Tongue (tissue), 3 donors: ENCODE measurements at places on chromosomes 11 and 22. TPM values are rescaled to one million over a fixed set of nuclear protein-coding genes. Genes with fewer than 3 reads are reported as not detected.

GRCh38 chr11:8202516-8203413, 33.9 kb upstream of the RIC3 start:
- no peak for DNase-seq

DNA sequence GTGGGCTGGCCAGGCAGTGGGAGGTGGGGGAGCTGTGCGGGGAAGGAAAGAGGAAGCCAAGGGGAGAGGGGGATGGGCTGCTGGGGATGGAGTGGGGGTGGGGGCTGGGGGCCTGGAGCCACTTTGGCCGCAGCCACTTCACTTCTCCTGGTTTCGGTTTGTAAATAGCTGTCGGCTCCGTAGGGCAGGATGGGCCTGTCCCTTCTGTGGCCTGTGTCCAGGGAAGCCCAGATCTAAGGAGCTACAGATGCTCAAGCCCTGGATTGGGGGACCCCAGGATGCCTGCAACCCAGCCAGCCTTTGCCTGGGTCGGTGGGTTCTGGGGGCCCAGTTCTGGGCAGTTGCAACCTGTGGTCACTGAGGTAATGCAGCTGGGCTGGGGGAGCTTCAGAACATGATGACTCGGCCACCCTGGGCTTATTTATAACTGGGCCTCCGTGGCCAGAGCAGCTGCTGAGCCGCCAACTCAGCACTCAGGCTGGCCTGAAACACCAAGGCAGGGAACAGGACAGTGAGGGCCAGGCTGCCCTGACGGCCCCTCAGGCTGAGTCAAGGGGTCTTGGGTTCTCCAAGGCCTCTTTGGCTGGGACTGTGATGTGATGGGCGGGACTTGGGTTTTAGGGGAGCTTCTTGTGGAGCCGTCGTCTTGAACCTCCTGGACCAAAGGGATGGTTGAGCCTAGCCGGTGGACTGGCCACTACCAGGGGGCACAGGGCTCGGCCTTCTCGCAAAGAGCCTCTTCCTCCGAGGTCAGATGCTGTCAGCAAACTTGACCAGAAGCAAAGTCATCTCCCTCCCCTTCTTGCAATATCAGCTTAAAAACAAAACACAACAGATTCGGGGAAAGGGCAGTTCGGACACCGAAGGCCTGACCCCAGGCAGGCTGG, 15.0 kb upstream of the SLC39A13 start:
- DNase-seq, result peak; percentile 57

DNA sequence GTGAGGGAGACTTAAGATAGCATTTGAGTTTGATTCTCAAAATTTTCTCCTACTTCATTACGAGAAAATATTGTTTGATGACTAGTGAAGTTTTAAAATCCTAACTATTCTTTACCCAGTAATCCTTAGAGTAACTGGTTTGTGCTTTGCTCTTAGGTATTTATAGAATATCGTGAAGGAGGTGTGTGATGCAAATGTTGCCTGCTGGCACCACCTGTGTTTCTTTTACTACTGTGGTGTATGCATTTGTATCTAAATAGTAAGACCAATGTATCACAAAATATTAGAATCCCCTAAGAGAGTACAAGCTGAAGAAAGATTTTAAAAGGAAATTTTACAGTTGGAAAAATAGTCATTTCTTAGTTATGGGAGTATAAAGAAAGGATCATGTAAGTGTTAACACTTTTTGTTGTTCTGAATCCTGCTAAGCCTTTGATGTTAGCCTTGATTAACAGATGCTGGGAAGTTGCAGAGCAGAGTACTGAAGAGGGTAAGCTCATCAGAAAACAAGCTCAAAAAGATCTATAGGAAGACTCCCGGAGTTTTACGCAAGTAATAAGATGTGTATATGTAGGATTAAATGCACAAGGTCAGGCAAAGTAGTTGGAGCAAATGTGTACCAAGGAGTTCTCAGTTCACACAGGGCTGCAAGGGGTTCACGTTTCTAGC, 102.2 kb upstream of the SLC6A5 start:
- DNase-seq, result no peak

DNA sequence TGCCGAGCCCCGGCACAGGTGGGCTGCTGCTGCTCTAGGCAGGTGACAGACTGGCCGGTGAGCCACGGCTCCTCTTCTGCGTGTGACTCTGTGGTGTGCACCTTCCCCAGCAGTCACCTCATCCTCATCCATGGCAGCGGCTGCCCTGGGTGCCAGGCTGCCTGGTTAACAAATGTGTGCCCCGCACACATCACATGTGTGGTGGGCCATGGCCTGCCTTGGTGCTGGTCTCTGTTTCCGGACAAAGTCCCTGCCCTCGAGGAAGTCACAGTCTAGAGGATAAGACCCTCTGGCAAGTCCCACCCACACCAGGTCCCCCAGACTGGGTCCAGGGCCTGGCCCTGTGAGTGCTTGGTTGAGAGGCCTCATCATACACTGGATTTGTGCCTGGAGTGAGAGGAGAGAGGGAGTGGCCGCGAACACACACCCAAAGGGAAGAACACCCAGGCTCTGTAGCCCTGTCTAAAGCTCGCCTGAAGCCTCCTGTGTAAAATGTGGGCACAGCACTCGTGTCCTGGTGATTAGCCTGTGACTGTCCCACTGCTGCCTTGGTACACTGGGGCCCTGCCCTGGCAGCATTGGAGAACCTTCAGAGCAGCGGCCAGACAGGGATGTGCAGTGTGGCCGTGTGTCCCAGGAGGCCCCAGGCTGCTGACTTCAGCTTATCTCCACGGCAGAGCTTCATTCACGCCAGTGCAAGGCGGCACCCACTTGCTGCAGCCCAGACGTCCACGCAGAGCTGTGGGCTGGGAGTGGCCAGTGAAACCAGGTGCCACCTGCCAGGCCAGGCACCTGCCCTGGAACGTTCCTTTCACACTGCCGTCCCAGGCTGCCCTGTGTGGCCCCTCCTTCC, 269.9 kb downstream of the TBC1D22A start:
- no peak for DNase-seq

GRCh38 chr11:110728883-110729282, 16.6 kb upstream of the ARHGAP20 start:
- no peak for DNase-seq

GRCh38 chr11:124101737-124102136, 13.5 kb upstream of the VWA5A start:
- no peak for DNase-seq

DNA sequence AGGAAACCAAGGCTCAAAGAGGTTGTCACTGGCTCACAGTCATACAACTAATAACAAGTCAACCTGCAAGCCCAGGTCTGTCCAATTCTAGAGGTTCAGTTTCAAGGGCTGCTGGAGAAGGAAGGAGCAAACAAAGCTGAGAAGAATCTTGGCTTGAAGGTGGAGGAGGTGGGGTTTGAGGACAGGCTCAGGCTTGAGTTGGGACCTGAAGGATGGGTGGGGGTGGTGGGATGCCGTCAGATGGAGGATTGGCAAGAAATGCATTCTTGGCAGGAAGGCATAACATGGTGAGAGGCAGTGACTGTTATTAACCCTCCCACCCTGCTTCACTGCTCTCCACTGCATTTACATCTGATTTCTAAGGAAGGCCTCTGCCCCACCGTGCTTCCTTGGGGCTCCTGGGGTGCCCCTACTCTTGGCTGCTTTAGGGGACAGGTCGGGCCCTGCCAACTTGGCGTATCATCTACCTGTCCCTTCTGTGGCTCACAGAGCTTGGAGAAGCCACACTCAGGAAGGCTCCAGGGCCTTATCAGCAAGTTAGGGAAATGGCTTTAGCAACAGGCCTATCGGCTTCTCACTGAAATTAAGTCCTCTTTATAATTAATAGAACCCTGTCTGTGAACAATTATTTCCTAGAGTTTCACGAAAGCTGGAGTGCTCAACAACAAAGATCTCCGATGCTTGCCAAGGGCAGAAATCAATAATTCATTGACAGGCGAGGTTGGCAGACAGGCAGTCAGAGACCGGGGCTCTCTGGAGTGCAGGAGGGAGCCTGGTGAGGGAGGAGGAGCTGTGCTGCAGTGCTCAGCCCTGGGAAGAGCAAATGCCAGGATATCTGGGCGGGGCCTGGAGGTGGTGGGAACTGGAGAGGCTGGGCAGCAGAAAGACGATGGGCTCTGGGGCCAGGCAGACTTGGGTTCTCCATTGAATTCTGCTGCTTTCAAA, 84.9 kb upstream of the NARS2 start:
- no peak for DNase-seq

- peak; percentile 91 for DNase-seq
Observed at GRCh38 chr22:24951942-24952836, at the start of gene KIAA1671. TSS of gene KIAA1671 (plus strand) at chr22:24952716. CDS start at chr22:25028000, 75,284 bp downstream.

DNA sequence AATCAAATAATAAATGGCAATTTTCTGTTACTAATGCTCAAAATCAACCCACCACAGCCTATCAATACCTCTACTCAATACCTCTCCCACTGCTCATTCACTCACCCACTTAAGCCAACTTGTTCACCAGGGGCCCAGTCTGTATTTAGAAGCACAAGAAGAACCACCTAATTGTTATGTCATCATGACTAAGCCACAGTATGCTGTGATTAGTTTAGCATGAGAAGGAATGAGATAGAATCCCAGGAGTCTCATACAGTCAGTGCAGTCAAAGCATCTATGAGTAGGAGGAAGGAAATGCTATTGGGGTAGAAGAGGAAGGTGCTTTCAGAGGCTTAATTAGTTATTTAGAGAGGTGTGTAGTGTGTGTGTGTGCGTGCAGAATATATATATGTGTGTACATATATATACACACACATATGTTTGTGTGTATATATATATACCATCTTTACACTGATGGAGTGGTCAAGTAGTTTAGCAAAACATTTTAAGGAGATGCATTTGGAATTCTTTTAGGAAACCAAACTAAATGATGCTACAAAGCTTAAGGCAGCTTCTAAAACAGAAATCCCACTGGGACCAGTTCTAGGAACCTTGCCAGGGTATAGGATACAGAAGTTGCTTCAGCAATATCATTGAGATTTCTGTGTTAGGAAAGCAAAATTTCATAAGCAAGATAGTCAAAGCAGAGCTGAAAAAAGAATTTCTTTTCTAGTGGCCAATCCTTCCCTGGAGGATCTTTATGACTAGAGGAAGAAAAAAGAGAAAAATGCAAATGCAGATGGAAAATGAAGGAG, 27.5 kb downstream of the KCNA4 start:
- DNase-seq, result peak; percentile 55

DNA sequence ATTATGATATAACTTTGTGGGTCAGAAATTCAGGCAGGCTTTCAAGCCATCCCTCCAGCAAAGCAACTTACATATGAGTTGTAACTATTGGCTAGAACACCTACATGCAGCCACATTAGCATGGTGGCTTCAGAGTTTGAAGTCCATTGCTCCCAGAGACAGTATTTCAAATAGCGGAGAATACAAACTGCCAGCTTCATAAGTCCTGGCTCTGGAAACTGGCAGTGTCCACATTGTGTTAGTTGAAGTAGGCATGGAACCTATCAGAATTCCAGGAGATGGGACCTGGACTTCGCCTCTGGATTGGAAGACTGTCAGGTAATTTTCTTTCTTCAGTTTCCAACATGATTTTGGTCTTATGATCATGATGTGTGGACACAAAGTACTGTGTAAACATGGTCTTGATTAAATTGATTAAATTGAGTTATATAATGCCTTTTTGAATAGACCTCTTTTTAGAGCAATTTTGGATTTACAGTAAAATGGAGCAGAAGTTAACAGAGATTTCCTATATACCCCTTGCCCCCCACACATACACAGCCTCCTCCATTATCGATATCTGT, 209.9 kb upstream of the NAV2 start:
- no peak for DNase-seq

DNA sequence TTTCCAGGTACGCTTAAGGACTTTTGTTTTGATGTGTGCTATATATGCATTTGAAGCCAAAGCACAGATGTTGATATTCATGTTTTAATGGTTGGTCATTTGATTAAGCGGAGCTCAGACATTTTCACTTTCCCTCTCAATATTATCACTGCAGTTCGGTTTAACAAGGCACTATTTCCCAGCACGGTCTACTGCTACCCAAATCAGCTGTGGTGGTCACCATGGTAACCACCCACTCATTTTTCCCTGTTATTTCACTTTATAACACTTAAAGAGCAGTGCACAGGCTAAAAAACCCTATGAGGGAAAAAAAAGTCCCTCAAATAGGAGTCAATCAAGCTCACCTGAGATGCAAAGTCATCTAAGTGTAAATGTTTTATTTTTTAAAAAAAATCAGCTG, 439.6 kb upstream of the CCDC90B start:
- peak; percentile 50 for DNase-seq

- DNase-seq, result peak; percentile 65
Observed at GRCh38 chr11:43736502-43737200, 56.1 kb downstream of the HSD17B12 start.

DNA sequence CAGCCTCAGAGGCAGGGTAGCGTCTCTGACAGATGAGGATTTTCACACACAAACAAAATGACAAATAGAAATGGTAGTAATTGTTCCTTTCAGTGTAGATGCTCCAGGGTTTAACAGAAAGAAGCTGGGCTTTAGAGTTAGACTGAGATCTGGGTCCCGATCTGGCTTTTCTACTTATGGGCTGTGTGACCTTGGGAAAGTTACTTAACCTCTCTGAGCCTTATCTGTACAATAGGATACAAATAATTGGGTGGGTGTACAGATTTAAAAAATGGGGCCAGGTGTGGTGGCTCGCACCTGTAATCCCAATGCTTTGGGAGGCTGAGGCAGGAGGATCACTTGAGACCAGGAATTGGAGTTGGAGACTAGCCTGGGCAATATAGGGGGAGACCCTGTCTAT, 204.9 kb downstream of the CEP164 start:
- no peak for DNase-seq

DNA sequence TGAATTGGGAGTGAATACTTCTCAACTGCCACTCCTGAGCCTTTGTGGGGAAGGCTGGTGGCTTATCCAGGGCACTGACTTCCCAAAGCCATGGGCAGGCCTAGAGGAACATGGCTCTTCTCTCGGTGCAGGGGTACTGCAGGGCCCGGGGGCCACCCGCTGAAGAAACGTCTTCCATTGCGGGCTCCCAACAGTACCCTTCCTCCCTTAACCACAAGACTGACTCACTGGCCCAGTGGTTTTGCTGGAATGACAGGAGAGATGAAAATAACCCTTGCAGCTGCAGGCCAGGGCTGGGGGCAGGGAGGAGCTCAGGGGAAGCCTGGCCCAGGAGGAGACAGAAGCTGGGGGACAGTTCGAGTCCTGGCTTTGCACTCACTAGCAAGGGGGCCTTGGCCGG, 13.5 kb downstream of the TXN2 start:
- DNase-seq, result no peak

- DNase-seq, result no peak
Observed at GRCh38 chr22:32395107-32395506, 16.9 kb downstream of the RTCB start.

DNA sequence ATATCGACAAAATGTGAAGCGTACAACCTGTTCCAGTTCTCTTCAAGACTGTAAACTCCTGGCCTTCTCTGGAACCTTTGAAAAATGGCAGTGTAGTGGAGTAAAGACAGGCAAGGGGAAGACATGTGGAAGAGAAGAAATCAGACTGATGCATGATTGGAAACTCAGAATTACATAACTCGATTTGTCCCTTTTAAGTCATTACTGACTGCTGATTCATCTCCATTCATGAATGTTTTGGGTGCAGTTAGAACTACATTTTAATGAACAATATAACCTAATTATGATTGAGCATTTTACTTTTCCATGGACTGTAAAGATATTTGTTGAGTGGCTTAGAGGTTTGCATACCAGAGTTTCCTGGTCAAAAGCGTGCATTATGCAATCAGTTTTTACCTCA, 32.9 kb downstream of the FAT3 start:
- DNase-seq, result no peak

The LMNTD2 gene
- 0.82 TPM for total RNA-seq

The MOGAT2 gene
- not detected for total RNA-seq

The DUSP8 gene
- 4.5 TPM for total RNA-seq

The RELT gene
- total RNA-seq, result 5.8 TPM

The ENDOD1 gene
- total RNA-seq, result 81.0 TPM

The CABP4 gene
- total RNA-seq, result 1.1 TPM

The PTS gene
- total RNA-seq, result 20.8 TPM

The TEX12 gene
- 2.3 TPM for total RNA-seq

The GAL3ST3 gene
- total RNA-seq, result not detected

The APOBEC3H gene
- total RNA-seq, result not detected

The PKDREJ gene
- total RNA-seq, result 0.10 TPM

The RBMXL2 gene
- total RNA-seq, result not detected
